ENCODE measurements at places on chromosomes 2 and 18.
A peak's percentile ranks its signal among the peaks of the same experiment; 100 is the strongest.

- DNase-seq, result no peak
These were observed 21.3 kb downstream of the PPP3R1 start for GRCh38 chr2:68231061-68231372.

DNA sequence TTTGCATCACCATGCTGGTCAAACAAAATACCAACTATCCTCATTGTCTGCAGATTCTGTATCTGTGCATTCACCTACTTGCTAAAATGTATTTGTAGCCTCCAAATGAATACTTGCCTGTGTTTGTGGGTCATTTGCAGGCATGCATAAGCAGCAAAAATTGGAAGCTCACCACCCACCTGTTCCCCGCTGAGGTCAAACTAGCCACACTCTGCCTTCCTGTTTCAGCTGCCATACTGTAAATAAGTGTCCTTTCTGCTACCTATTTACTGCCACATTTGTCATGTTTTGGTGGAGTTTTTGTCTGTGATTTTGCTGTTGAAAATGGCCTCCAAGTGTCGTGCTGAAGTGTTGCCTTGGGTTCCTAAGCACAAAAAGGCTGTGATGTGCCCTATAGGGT, 50.0 kb upstream of the ACMSD start:
- DNase-seq, result no peak

DNA sequence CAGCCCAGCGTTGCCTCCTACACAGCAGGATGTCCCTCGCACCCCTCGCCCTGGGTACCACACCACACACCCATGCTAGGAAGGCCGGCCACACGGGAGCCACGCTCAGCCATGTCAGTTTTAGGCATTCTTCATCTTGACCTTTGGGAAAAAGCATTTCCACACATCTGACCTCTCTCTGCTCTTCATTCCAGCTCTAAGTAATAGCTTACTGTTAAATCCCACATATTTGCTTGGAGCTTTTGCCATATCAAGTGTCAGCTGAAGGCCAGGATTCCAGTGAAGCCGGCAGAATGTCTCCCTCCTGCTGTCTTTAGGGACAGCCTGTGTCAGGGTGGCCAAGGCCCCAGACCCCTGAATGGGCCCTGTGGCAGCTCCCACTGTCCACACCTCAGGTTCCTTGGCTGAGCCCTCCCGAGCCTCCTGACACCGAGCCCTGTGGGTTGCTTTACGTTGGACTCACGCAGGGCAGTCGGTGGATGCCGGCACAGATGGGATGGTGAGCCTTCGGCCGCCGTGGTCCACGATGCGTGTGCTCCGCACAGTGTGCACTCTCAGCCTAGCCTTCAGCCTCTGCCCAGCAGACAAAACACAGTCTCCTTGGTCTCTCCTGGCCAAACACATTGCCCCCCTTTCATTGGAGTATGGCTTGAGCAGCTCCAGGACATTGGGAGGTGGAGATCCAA, 202.0 kb downstream of the SEPTIN10 start:
- DNase-seq, result no peak

GRCh38 chr2:47905386-47906156, 727 bp downstream of the FBXO11 start:
- no peak for DNase-seq

- no peak for DNase-seq
These were observed 91.6 kb downstream of the TTC32 start for GRCh38 chr2:19810148-19810547.

- DNase-seq, result no peak
These were observed 275.3 kb upstream of the SLC14A2 start for GRCh38 chr18:45339810-45340550.

DNA sequence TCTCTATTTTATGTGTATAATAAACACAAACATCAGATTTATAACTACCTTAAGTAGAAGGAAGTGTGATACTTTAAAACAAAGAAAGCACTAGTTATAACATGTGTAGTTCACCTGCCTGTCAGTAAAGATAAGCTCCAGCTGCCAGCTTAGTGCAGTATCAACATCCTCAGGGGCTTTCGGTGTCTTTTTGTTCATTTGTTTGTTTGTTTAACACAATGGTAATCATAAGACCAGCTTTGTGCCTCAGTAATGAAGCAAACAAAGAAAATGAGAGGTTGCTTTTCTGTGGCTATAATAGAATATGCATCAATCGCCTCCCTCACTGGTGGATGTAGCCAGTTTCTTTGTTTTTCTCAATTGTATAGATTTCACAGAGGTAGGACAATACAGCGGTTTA, 1499.0 kb upstream of the TMEFF2 start:
- DNase-seq, result no peak

- no peak for DNase-seq
These were observed 271.8 kb downstream of the MBD2 start for GRCh38 chr18:53952700-53953099.

GRCh38 chr2:173355866-173356508, 1.3 kb downstream of the CDCA7 start:
- no peak for DNase-seq

DNA sequence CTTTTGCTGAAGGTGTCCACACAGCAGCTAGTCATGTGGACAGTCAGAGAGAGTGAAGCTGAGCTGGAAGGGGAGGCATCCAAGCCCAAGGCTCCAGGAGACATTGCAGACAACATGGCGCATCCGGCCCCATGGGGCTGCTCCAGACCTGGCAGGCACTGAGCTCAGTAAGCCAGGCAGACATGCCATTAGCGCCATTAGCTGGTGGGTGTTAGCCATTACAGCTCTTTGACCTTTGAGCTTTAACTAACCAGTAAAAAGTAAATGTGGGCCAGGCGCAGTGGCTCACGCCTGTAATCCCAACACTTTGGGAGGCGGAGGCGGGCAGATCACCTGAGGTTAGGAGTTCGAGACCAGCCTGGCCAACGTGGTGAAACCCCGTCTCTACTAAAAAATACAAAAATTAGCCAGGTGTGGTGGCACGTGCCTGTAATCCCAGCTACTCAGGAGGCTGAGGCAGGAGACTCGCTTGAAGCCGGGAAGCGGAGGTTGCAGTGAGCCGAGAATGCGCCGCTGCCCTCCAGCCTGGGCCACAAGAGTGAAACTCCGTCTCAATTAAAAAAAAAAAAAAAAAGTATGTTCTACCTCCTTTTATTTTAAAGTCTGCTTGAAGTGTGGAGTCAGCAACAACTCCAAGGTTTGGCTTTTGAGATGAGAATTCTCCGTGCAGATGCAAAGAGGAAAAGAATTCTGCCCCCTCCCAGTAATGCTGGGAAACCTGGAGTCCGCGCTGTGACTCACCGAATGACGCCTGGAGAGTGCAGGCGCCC, 69.4 kb downstream of the TWSG1 start:
- DNase-seq, result no peak

DNA sequence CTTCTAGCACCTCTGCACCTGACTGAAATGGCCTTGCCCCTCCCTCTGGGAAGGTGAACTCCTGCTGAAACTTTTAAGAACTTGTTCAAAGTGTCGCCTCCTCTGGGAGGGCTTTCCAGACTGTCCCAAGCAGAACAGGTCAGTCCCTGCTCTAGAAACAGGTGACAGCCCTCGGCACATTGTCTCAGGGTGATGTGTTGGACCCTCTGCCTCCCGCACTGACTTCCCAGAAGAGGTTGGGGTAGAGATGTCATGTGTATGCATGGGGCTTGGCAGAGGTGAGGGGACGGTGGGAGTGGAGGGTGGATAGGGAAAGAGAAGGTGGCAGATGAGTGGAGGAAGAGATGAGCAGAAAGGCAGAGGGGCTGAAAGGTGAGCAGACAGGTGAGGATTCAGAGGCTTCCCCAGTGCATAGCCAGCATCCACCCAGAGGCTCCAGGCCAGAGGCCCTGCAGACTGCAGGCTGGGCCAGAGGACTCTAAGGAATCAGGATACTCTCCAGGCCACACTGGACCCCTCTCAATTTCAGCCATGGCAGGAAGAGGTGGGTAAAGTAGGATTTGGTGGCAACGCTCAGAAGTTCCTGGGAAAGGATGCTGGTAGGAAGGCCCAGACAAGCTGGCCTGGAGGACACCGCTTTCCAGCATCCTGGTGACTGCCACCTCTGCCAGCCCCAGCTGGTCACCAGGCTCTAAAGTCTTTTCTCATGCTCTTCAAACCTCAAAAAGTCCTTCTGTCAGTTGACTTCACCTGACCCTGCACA, 24.8 kb upstream of the TNS1 start:
- no peak for DNase-seq

DNA sequence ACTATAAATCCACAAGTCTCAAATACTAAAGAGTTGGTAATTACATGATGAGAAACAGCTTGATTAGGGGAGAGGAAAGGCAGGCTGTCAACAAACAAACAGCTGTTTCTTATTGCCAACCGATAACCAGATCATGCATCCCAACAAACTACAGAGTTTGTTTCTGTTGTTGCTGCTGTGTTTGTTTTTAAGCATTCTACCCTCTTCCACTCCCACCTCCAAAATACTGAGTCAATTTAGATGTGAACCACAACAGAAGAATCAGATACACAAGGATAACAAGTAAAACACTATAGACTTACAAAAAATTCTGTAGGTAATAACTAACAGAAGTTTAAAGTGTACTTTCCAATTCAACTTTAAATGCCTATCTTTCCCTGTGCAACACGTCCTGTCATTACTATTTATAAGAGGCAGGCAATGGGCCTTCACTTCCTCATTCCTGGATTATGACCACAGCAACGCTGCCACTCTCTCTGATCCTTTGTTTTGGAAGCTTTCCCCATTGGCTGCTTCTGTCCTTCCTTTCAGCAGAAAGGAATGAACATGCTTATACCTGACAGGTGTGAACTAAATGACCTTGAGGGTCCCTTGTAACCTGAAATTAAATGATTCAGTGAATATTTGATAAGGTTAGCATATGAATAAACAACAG, 152.0 kb downstream of the SRBD1 start:
- no peak for DNase-seq

- no peak for DNase-seq
These were observed 79.4 kb downstream of the SPRED2 start for GRCh38 chr2:65353046-65353445.

DNA sequence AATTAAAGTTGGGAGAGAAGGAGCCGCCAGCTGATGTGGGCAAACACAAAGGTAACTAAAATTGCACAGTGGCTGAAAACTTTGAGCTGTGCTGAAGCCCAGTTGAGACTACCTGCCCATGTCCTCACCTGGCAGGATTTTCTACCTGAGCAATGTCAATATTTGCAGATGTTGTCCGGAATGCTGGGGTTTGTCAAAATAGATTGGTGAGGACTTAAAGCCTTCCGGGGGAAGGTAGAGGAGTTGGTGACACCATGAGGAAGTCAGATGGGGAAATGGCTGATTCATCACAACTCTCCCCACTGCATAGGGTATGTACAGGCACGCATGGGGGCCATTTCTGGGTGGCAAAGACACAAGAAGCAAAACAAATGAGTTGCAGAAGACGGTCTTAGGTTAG, 114.9 kb downstream of the ALK start:
- no peak for DNase-seq

DNA sequence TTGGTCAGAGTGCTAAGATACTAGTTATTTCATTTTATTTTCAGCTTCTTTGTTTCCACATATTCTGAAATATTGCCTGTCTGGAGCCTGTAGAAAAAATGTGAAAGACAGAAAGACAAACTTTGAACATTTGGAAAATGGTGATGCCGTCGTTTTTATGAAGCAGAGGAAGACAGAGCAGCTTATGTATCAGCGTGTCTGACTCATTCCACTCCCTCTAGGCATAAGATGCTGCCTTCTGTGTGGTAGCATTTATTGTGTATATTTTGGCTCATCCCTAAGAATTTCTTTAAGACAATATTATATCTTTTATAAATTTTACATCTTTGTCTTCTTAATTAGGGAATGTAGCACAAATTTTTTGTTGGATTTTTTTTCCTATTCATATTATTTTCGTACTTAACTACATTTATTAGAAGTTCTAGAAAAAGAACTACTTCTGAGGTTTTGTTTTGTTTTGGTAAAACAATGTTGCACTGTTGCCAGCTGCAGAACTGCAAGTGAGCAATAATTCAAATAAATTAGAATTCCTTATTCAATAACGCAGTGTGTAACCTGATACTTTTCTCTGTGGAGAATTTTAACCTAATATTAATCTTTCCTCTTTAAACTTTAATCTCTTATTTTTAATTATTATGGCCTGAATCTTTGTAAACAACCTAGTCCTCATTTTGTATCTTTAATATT, 300.4 kb downstream of the ZNF407 start:
- no peak for DNase-seq

GRCh38 chr2:222362336-222362735, 62.0 kb upstream of the SGPP2 start:
- DNase-seq, result no peak

GRCh38 chr2:177058747-177059146, 153.8 kb upstream of the HNRNPA3 start:
- DNase-seq, result no peak

- no peak for DNase-seq
These were observed 771.7 kb downstream of the CPS1 start for GRCh38 chr2:211328126-211328525.

- DNase-seq, result no peak
These were observed 230.6 kb upstream of the SP5 start for GRCh38 chr2:170484552-170484951.

- no peak for DNase-seq
These were observed 582.2 kb upstream of the DDX18 start for GRCh38 chr2:117232305-117232704.

DNA sequence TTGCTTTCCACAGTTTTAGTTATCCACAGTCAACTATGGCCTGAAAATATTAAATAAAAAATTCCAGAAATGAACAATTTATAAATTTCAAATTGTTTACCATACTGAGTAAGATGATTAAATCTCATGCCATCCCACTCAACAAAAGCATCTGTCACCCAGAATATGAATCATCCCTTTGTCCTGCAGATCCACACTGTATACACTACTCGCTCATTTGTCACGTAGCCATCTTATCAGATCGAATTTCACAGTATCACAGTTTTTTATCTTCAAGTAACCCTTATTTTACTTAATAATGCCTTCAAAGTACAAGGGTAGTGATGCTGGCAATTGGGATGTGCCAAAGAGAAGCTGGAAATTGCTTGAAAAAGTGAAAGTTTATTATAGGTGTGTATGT, 291.8 kb upstream of the LRATD1 start:
- no peak for DNase-seq

DNA sequence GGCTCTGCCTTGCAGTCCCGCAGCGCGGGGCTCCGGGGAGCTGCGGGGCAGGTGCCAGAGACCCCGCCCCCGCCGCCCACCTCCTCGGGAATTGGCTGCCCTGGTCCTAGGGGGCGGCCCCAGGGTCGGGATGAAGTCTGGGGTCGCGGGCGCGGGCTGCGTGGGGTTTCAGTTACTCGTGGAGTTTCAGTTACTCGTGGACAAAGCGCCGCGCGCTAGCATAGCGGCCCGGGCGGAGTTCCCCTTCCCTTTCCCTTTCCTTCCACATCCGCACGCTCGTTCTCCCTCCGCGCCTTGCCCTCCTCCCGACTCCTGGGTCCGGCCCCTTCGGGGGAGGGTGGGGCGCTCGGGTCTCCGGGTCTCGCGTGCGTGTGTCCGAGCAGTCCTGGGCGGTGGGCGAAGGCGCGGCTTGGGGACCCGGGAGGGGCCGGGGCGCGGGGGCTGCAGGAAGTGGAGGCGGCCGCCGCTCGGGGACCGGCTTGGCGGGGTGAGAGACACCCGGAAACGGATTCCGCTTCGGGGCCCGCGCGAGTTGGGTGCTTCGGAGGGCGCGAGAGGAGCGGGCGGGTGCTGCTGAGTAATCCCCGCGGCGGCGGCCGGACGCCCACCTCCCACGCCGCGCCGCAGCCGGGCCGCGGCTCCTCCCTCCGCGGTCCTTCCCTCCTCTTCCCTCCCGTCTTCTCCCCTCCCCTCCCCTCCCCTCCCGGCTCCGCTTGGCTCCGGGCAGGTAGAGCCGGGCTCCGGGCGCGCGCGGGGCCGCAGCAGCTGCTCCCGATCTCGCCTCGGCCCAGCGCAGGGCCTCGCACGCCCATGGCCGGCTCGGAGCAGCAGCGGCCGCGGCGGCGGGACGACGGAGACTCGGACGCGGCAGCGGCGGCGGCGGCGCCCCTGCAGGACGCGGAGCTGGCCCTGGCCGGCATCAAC, at the start of gene TTC39C:
Gene TTC39C (plus strand): TSS at position 693 of the 924 bp plus-strand sequence. CDS start 118 bp downstream, at position 811.
- DNase-seq, result peak; percentile 52
